ENCODE measurements at places on chromosomes 2 and 18.

DNA sequence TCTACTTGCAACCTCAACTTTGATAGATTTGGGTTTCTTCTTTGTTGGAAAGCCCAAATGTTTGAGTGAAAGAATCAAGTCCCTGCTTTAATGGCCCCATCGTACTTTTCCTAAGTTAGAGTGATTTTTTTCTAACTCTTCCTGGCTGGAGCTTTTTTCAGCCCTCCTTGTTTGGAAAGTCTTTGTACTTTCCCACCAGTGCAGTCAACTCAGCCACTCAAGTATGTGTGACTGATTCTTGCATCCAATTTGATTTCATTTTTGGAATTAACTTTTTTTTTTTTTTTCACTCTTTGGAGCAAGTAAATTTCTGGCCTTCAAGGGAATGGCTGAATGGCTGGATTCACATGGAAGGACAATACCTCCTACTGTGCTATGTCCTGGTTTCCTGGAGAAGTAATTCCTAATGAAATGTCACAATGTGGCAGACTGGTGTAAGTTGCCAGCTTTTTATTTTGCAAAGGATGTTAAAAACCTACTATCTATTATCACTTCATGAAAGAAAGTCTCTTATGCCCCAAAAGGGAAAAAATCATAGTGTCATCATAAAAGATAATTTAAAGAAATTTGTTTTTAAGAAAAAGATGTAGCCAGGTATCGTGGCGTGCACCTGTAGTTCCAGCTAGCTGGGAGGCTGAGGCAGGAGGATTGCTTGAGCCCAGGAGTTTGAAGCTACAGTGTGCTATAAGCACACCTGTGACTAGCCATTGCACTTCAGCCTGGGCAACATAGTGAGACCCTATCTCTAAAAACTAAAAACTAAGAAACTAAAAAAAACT is 76.0 kb upstream of the ZFP36L2 start:
- DNase-seq = no peak

- DNase-seq = no peak
These were observed 122.5 kb downstream of the ASXL3 start for GRCh38 chr18:33700513-33700976.

GRCh38 chr18:8895987-8896619 is 190.7 kb downstream of the MTCL1 start:
- DNase-seq = no peak

DNA sequence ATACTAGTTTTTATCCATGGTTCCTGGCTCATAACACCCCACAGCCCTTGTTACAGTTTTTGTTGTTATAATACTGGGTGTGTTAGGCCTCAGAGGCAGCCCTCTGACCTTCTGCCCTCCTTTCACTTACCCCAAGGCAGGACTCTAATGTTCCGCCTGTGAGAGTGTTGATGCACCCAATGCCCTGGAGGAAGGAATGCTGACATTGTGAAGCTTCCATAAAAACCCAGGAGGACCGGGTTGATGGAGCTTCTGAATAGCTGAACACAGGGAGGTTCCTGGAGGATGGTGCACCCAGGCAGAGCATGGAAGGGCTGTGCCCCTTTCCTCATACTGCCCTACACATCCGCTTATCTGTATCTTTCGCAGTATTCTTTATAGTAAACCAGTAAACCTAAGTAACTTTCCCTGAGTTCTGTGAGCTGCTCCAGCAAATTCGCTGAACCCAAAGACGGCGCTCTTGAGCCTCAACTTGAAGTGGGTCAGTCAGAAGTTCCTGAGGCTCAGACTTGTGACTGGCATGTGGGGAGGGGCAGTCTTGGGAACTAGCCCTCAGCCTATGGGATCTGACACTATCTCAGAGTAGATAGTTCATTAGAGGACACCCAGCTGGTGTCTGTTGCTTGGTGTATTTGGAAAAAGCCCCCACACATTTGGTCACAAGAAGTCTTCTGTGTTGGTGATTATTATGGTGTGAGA is 10.4 kb downstream of the STON1 start:
- DNase-seq = no peak

- DNase-seq = peak; percentile 25
These were observed 7.2 kb downstream of the MTHFD2 start for GRCh38 chr2:74205596-74205995.

DNA sequence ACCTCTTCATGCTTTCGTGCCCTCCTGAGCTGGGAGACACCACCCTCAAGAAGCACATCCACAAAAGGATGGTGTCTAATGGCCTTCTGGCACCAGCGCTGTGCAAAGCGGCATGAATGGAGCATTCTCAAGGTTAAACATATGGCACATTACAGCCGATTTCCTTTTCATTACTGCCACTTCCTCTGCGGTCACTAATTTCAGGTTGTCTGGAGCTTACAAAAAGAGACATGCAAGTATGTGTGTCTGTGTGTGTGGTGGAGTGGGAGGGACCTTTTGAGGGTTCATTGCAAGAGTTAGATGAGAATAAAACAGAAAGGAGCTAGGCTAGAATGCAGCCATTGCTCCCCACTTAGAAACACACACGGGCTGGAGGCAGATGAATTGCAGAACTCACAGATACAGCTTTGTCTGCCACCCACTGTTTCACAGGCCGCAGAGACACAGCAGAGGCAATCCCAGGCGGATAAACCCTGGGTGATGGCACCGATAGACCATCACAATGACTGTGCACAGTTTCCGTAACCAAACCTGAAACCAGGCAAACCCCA is 76.0 kb downstream of the TGIF1 start:
- DNase-seq = peak; percentile 41

GRCh38 chr2:33013684-33014110 is 66.9 kb downstream of the LTBP1 start:
- DNase-seq = no peak

DNA sequence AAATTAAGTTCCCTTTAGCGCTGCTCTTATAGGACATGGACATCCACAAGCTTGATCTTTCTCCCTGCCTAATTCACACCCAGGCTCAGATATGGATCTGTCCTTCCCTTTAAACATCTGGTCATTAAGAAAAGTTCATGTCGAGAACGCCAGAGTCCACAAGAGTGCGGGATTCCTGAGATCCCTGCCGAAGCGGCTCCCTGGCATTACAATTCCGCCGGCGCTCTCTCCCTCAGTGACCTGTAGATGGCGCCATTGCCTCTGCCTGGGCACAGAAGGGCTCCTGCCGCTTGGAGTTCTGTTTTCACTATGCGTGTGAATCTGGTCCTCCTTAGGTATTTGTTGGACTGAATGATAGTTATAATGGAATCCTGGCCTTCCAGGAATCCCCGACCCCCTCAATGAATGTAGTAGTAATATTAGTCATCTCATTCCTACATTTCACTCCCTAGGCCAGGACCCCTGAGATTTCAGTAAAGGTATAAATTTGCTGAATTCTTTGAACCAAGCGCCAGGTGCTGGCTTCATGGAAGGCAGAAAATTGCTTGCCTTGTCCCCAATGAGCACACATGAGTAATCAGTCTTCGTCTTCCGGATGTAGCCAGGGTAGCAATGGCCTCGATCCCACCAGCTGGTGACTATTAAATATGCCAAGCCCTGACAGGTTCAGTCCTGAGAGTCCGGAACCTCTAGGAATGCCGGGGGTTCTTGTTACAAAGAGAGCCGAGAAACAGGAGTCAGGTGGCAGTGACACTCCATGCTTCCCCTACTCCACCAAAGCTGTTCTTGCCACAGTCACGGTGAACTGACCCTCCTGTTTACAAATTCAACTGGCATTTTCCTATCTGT is 26.4 kb upstream of the CD207 start:
- peak; percentile 64 for DNase-seq

DNA sequence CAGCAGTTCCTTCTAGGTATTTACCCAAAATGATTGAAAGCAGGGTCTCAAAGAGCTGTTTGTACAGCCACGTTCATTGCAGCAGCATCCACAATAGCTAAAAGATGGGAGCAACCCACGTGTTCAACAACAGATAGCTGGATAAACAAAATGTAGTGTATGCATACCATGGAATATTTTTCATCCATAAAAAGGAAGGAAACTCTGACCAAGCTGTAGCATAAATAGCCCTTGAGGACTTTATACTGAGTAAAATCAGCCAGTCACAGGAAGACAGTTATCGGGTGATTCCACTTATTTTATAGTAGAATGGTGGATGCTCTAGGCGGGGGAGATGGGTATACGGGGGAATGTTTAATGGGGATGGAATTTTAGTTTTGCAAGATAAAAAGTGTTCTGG is 7.5 kb downstream of the TRAPPC12 start:
- no peak for DNase-seq

- DNase-seq = no peak
These were observed 60.9 kb upstream of the MGAT5 start for GRCh38 chr2:134193006-134193405.

GRCh38 chr2:230144355-230144754 is 75.4 kb downstream of the SP110 start:
- no peak for DNase-seq

- DNase-seq = no peak
These were observed 2.4 kb downstream of the RPE start for GRCh38 chr2:210004881-210005280.

- peak; percentile 32 for DNase-seq
These were observed 25.2 kb upstream of the LCLAT1 start for GRCh38 chr2:30421604-30422443.

- DNase-seq = no peak
These were observed 22.5 kb downstream of the SLC14A2 start for GRCh38 chr18:45637546-45638327.

GRCh38 chr2:60339286-60339685 is 214.2 kb downstream of the BCL11A start:
- DNase-seq = no peak

GRCh38 chr18:543447-544078 is 36.6 kb upstream of the CETN1 start:
- DNase-seq = no peak

DNA sequence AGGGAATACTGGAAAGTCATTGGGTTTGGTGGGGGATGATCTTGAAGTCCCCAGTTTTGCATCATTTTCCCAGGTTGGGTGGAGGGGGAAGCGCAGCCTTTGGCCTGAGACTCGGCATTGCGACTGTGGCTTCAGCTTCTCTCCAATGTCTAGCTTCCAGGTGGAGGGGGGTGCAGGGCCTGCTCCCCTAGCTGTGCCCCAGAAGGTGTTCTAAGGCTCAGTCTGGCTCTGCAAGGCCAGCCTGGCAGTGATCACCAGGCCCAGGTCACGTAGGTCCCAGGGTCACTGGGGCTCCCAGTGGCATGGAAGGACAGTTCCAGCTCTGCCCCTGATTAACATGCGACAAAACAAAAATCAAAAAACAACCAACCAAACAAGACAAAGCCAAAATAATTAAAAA is 56.9 kb upstream of the HAAO start:
- no peak for DNase-seq

DNA sequence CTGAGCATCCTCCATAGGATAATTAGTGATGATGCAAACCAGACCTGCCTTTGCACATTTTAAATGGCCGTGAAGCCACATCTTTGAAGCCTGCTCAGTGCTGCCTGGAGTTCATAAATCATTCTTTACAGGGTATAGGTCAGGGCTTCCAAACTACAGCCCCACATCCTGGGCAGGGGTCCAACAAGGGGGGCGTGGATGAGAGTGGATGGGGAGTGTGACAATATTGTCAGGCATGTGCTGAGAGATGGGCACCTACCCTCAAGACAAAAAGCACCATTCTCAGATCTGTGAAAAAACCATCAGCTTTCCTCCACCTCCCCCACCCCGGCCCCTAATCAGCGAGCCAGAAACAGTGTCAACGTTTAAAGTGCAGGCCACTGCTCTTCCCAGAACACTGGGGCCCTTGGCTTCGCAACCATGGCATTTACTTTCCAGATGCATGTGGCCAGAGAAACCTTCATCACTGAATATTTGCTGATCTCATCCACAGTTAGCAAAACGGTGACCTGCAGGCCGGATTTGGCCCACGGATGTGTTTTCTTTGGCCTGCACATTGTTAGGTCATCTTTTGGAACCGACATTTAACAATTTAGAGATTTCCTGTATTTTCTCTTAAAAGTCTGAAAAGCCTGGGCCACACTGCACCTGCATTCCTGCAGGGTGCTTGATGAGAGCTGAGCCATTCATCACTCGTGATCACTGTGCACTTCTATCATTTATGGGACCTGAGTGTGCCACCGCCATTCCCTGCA is 130.7 kb downstream of the ANKRD44 start:
- no peak for DNase-seq

- DNase-seq = no peak
These were observed 54.7 kb downstream of the BIN1 start for GRCh38 chr2:127052057-127052770.

DNA sequence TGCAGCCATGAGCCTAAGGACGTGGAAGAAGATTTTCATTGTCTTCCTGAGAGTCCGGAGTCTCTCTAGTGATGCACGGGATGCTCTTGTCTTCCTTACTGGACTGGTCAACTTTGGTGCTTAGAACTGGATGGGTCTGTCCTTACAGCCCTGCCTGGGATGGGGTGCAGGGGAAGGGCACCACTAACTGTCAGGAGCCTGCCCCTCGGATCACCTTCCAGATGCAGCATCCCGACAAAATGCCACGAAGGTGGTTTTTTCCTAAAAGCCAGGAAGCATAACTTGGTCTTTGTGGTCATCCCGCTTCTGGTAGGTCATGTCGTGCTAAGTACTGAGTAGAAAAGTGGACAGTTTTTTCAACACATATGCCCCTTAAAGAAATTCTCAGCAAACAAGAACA is 207.4 kb upstream of the TWIST2 start:
- DNase-seq = no peak

GRCh38 chr2:37581433-37581832 is 90.0 kb downstream of the CDC42EP3 start:
- DNase-seq = no peak

DNA sequence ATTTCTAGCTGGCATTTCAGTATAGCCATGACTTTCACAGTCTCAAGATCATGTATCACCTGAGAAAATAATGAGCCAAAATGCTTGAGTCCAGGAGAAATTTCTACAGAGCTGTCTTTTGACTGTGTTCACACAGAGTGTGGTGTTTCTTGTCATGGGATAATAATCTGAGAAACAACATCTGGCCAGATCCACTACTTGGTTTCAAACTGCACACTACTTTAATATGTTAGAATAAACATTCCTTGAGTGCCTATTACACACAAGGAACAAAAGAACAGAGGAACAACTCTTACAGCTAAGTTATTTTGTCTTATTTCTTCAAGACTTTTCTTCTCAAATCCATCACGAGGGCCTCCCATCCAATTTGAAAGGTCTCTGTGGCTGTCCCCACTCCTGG is 108.3 kb downstream of the SS18 start:
- DNase-seq = no peak

DNA sequence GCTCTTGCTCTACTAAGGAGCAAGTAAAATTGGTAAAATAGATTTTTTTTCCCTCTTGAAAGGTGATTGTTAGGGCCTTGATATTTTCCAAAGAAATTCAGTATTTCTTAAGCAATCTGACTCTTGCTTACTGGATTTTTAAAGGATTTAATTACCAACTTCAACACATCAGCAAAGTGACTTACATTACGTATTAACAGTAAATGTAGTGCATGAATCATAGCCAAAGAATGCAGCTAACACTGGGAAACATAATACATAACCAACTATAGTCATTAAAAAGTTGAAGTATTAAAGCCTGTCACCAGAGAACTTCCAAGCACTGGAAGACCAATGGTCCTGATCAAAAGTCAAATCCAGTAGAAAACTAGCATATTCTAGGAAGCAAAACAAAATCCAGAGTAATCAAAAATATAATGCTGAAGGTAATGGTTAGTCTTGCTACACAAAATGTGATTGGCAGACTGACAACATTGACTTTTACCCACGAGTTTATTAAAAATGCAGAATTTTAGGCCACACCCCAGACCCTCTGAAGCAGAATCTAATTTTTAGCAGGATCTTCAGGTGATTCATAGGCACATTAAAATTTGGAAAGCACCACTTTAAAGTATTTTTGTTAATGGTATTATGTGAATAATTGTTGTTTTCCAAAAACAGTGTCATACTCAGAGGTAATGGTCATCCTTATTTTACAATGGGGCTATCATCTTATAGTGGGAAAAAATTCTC is 31.8 kb upstream of the CAVIN2 start:
- DNase-seq = no peak
